NCI-H1417 (cell line): ENCODE measurements at places on chromosomes 2 and 18.
A peak's percentile ranks its signal among the peaks of the same experiment; 100 is the strongest.

- DNase-seq = no peak
Observed at GRCh38 chr2:126942427-126943203, 43.9 kb downstream of the TEX51 start.

- DNase-seq = no peak
Observed at GRCh38 chr2:50582164-50582563, 449.8 kb downstream of the NRXN1 start.

- DNase-seq = peak; percentile 73
Observed at GRCh38 chr2:96869822-96870625, at the start of gene SEMA4C. Gene SEMA4C (minus strand): TSS chr2:96870080. CDS start chr2:96867886, 2,194 bp downstream.

GRCh38 chr2:231177156-231178025, 21.0 kb upstream of the ARMC9 start:
- DNase-seq = no peak

- DNase-seq = no peak
Observed at GRCh38 chr2:118762290-118762689, 85.2 kb downstream of the EN1 start.

DNA sequence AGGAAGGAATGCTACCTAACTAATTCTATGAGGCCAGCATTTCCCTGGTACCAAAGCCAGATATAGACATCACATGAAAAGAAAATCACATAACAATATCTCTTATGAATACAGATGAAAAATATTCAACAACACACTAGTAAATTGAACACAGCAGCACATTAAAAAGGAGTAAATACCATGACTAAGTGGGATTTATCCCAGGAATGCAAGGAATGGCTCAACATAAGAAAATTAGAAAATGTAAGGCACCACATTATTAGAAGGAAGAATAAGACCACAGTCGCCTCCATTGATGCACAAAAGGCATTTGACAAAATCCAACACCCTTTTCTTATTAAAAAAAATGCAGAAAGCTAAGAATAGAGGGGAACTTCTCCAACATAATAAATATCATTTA, 133.9 kb downstream of the TTC32 start:
- no peak for DNase-seq

- no peak for DNase-seq
Observed at GRCh38 chr2:9461079-9461478, 13.3 kb upstream of the IAH1 start.

- no peak for DNase-seq
Observed at GRCh38 chr18:23316988-23317387, 136.1 kb upstream of the RIOK3 start.

- no peak for DNase-seq
Observed at GRCh38 chr2:136022396-136023146, 37.1 kb upstream of the DARS1 start.

DNA sequence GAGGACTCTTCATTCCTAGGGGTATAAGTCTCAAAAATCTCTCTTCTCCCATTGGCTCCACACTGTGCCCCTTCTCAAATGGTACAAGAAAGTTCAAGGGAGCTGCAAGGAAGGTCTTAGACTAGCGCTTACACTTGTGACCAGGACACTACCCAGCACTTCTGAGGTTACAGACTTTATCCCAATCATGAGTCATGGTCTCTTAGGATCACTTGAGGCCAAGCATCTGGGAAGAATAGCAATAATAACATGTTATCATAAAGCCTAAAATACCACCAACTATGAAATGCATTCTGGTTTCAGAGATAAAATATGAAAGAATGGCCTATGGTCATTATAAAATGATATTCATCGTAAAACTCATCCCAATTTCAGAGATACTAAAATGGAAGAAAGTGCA, 309.9 kb upstream of the PKDCC start:
- DNase-seq = no peak

DNA sequence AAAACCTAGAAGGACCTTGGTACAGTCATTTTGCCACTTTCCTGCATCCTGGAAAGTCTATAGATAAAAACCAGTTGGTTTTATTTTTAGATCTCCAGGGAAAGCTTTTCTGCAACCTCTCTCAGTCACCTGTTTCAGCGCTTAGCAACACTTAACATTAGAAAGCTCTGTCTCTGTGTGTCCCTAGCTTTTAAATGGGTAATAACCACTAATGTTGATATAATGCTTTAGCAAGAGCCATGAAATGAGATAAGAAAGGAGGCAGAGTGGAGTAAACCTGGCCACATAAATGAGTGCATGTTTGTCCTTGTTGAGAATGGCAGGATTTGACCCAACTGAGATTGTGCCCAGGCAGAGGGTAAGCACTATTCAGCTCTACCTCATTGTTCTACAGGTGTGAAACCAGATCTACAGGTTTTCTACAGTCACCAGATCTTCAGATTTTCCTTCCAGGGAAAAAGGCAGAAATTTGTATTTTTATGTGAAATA, 44.8 kb downstream of the MARCHF4 start:
- no peak for DNase-seq

DNA sequence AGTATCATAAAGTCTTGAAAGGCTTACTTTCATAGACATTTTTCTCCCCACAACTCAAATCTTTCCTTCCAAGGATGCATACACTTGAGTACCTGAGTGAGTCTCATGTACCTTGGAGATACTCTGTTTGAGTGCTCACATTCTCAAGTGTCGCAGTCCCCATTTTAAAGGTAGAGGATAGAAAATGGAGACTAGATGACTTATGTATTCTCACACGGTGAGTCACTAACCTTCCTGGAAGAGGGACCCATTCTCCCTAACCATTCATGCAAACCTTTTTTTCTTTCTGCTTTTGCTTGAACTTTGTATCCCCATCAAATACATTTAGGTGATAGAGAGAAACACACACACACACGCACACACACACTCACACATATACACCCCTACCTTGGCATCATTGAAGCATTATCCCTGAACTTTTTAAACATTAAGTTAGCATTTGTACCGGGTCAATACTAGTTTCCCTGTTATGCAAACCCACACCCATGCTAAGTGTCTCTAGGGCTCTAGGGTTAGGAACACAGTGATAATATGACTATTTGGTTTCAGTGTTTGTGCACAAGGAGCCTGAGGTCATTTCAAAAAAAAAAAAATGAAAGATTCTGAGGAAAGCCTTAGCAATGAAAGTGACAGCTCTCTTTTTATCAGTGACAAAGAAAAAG, 236.2 kb downstream of the IKZF2 start:
- no peak for DNase-seq

DNA sequence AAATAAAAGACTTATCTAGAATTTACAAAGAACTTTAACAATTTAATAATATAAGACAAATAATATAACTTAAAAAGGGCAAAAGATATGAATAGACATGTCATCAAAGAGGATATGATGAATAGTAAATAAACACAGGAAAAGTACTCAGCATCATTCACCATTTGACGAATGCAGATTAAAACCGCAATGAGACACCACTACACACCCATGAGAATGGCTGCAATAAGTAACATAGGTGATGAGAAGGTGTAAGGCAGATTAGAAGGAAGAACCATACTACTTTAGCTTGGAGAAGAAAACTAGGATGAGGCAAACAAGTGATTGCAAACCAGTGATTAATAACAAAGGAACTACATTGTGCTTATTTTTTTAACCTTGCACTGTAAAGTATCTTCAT, 152.0 kb downstream of the CYRIA start:
- DNase-seq = no peak

- DNase-seq = peak; percentile 56
Observed at GRCh38 chr2:237438080-237438940, 24.3 kb upstream of the COL6A3 start.

DNA sequence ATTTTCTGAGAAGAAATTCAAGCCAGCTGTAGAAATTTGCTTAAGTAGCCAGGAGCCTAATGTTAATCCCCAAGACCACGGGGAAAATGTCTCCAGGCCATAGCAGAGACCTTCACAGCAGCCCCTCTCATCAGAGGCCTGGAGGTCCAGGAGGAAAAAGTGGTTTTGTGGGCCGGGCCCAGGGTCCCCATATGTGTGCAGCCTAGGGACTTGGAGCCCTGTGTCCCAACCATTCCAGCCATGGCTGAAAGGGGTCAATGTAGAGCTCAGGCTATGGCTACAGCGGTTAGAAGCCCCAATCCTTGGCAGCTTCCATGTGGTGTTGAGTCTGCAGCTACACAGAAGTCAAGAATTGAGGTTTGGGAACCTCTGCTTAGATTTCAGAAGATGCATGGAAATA, 14.2 kb upstream of the TTC21B start:
- DNase-seq = no peak

DNA sequence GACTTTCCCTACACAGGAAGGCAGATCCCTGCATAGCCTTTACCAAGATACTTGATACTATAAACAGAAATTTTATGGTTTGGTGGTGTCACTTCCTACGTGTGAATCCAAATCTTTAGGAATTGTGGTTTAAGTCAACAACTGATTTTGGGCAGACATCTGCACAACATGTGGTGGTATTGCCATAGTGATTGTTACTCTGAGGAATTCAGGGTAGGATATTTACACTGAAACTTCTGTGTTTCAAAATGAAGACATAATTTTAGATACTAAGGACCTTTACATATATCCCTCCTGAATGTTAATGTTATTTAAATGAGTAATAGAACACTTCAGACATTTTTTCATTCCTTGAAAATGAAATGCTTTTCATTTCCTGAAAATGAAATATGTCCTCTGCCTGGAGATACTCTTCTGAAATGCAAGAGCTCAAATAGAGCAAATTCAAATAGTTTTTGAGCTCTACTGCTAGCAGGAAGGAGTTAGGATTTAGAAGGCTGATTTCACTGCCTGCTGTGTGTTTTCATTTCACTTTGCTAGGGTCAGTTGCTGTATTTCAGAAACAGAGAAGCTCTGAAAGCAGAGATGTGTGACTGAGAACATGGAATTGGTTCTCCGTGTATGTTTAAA, 77.2 kb downstream of the MDH1 start:
- DNase-seq = no peak

- DNase-seq = no peak
Observed at GRCh38 chr2:237140689-237141285, 55.1 kb downstream of the COPS8 start.

DNA sequence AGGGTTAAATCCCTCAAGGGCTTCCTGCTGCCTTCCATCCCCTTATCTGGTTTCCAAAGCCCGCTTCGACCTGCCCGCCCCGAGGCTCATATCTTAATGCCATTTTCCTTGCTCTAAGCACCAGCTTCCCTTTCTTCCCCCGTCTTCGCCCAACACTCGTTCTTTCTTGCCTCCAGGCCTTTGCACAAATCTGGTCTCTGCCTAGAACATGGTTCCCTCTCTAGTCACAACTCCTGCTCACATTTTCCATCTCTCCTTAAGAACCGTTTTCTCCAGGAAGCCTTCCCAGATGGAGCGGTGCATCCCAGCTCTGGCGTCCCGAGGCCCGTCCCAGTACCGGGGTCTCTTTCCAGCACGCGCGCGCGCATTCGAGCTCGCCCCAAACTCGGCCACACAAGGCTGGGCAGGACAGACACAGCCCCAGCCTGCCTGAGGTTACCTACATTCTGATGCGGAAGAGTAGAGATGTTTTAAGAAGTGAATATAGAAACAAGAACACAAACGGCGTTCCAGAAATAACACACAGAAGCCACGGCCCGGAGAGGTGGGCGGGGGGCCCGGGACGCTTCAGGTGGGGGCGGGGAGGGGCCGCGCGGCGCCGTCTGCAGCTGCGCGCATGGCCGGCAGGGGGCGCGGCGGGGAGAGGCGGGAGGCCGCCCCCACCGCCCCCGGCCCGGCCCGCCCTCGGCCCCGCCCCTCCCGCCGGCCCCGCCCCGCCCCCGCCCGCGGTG, at the start of gene DGKD:
Gene DGKD (plus strand): TSS at position 726 of the 731 bp plus-strand sequence. CDS start 25 bp downstream, outside the sequence.
- peak; percentile 63 for DNase-seq

DNA sequence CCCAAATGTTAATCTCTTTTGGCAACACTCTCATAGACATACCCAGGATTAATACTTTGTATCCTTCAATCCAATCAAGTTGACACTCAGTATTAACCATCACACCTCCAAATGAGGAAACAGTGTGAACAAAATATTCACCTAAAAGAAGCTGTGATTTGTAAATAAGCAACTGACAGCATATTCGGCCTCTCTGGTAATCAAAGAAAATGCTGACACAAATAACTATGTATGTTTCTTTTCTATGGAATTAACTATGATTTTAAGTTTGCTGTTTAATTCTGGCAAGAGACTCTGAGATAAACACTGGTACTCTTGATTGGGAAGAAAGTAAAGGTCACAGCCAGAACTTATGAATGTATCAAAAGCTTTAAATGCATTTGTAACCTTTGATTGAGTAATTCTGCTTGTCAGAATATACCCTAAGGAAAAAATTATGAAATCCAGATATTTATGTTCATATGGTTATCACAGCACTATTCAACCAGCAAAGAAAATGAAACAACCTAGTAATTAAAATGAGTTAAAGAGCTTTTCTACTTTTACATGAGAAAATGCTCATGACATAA, 3.6 kb upstream of the GYPC start:
- no peak for DNase-seq

DNA sequence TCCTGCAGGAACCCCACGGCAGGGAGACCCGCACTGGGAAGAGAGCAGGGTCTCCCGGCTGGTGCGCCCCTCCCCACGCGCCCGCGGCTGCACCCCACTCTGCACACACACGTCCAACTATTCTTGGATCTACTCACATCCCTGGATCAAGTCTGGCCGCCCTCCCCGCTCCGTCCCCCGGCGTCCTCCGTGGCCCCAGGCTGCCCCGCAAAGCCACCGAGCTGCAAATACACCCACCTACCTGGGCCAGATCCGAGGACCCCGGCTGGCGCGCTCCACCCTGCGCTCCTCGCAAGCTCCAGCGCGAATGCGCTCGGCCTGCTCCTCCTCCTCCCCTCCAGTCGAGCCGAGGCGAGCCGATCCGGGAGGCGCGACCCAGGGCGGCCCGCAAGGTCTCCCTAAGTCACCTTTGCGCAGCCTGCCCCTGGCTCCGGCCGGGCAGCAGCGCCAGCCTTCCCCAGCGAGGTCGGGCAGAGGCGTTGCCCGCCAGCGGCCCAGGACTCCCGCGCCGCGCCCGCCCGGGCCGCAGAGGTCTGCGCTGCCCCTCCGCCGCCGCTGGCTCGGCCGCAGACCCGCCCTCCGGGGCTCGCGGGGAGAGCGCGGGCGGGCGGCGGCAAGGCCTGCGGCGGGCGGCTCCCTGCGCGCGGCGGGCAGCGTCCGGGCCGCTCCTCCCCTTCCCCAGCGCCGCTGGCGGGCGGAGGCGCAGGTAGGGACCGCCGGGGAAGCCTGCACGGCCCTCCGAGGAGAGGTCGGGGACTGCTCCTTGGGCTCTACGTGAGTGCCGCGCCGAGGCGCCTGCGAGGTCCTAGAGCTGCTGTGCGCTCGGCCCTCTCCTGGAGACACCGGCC, 126.0 kb downstream of the OSBPL1A start:
- DNase-seq = peak; percentile 31

DNA sequence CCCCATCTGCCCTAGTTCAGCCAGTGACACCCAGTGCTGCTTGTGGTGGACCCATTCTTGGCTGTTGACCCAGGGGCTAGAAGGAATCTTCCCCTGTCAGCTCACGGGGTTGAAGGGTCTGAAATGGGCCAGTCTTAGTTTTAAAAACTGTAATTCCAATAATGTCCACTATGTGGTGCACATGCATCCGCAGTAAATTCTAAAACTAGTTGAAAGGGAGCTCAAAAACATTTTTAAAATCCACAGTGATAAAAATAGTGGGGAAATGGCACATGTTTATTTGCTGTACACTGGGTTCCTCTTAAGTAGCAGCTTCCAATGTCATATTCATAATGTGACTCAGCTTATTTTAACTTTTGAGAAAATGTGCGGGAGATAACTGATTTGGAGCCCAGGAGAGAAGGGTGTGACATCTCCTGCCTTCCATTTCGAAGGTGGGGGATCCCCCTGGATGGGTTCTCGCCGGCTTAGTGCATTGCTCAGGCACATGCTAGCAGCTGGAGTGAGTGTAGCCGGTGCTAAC, 32.8 kb downstream of the GRHL1 start:
- DNase-seq = peak; percentile 68

- DNase-seq = no peak
Observed at GRCh38 chr18:31943878-31944816, 1.2 kb upstream of the TRAPPC8 start.

GRCh38 chr2:222942561-222942960, 81.7 kb downstream of the ACSL3 start:
- DNase-seq = no peak
